ENCODE measurements at places on chromosomes 11 and 22. TPM values are rescaled to one million over a fixed set of nuclear protein-coding genes. Genes with fewer than 3 reads are reported as not detected.

Gene GLYAT
- not detected for total RNA-seq

Gene SCGB1D2
- total RNA-seq, result not detected

Gene TESMIN
- total RNA-seq, result 0.10 TPM

Gene SULT4A1
- total RNA-seq, result 0.20 TPM

Gene CACNA1I
- not detected for total RNA-seq

Gene TRIM22
- 111 TPM for total RNA-seq

Gene TIGD3
- 0.07 TPM for total RNA-seq

Gene SPINDOC
- total RNA-seq, result 15.6 TPM

Gene CXCR5
- total RNA-seq, result not detected

Gene TRIM66
- total RNA-seq, result 13.2 TPM

Gene CRYAB
- total RNA-seq, result 34.2 TPM

Gene OVCH2
- total RNA-seq, result not detected
